ENCODE measurements at places on chromosomes 3 and 15.

DNA sequence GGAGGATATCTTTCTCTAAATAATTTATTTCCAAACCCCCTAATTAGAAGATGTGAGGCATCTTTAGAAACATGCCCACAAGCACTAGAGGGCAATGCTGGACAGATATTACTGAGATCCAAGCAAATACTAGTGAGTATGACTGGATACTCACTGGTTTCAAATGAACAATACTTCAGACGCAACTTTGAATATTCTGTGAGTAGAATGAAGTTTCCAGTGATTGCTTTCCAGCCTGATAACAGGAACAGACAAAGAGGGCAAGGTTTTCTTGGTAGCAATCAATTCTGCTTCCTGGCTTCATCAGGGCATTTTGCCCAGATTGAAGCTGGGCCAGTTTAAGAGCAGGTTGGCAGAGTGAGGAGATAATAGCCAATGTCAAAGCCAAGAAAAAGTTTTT is 442.6 kb upstream of the PDZRN3 start:
- DNase-seq = peak; percentile 1

DNA sequence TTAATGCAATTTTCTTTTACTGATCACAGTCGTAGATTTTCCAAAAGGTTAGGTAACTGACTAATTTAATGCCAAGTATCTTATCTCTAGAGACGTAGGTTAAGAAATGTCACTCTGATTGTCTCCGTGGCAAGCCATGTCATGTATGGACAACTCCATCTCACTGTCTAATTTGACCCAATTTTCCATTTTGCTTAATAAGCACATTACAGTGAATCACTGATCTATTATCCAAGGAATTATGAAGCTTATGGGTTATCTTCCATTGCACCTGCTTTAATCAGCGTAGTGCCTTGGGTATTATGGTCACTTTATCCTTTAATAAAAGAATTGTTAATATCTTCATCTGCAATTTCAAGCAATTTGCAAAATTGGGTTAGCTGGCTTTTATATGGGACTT is 557.4 kb upstream of the ROBO2 start:
- no peak for DNase-seq

- DNase-seq = peak; percentile 81
Measured at GRCh38 chr3:36244728-36245127, 135.6 kb upstream of the STAC start.

DNA sequence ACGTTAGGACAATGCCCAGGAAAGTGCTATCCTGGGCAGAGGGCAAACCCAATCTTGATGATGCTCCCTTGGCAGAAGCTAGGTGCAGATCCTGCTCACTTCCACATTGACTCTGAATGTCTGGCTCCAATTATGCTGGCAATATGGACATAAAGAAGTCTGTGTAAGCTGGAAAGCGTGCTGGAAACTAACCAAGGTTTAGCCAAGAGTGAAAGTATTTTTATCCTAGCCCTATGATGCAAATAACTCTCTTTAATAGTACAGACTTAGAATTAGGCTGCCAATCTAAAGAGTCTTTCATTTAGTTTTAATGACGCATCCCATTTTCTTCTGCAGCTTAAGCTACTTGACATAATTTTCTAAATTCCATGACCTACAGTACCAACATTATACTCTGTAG is 571.8 kb downstream of the TUSC7 start:
- no peak for DNase-seq

All from EL (cell line).